ENCODE measurements at places on chromosomes 3 and 15.

GRCh38 chr15:41832875-41833274 lies 5.0 kb downstream of the JMJD7 start:
- DNase-seq, result no peak

GRCh38 chr15:69060744-69061143 lies 46.2 kb downstream of the NOX5 start:
- DNase-seq, result no peak

GRCh38 chr15:99578809-99579208 lies 13.0 kb downstream of the MEF2A start:
- DNase-seq, result no peak

DNA sequence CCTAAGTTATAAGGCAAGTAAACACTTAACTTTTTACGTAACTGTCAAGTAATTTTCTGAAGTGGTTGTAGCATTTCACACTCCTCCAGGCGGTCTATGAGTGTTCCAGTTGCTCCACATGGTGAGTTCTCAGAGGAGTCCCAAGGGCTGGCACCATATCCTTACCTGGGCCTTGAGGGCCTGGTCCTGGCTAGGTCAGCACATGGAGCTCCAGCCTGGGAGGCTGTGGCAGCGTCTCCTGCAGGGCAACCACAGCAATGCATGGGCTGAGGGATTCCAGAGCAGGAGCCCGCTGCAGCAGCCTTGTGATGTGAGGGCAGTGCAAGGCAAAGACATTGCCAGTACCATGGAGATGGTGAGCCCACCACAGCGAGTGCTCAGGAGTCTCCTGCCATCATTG lies 32.2 kb upstream of the LYZL4 start:
- DNase-seq, result no peak

- DNase-seq, result peak; percentile 8
Observed at GRCh38 chr15:49421991-49422390, 1.1 kb upstream of the FGF7 start.

DNA sequence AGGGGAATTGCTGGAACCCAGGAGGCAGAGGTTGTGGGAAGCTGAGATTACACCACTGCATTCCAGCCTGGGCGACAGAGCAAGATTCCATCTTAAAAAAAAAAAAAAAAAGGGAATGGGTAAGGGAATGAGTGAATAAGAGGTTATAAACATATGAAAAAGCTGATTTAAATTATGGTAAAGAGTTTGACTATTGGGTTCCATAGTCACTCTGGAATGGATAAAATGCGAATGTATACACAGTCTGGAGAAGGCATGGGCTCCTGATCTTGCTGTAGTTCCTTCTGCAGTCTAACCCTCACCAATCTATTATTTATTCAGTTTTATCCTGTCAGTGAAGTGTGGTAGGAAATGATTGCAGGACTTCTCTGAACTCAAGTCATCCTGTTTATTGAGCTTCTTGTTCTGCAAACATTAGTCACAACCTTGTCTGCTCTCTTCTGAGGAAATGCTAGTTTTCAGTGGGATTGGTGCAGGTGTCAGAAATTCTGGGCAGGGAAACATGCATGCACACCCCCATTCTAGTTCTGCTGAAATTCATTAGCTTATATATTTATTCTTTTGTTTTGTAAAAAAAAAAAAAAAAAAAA lies 190.9 kb upstream of the CFAP20DC start:
- no peak for DNase-seq

- DNase-seq, result no peak
Observed at GRCh38 chr15:85128621-85129020, 147.0 kb downstream of the PDE8A start.

DNA sequence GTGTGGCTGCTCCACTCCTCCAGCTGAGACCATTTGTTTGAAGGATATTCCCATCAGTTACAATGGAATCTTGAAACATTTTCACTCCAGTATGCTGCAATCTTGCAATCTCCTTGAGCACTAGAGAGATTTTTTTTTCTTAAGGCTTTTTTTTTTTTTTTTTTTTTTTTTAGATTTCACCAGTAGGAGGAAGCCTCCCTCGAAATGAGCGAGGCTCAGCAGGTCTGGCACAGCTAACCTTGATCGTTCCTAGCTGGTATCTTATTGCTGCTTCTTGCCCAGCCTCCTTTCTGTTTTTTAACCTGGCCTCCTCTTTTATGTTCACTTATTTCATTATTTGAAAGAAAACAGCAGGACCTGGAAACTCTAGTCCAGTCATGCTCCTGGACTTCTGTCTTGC lies 48.1 kb downstream of the RAP2B start:
- no peak for DNase-seq

DNA sequence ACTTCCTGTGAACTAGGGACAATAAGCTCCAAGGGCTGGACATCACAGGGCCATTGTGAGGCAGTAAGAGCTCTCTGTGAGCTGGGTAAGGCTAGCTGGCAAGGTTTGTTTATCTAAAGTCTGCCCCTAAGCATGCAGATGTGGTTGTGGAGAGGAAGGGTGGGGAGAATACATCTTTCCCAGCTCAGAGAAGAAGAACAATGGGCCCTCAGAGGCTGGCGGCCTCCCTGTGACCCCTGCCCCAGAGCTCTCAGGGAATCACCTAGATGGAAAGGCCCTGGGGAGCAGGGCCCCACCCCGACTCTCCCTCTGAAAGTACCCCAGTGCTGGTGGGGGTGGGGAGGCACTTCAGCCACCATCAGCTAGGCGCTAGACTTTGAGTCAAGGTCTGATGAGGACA lies 4.3 kb upstream of the AP3B2 start:
- DNase-seq, result no peak

DNA sequence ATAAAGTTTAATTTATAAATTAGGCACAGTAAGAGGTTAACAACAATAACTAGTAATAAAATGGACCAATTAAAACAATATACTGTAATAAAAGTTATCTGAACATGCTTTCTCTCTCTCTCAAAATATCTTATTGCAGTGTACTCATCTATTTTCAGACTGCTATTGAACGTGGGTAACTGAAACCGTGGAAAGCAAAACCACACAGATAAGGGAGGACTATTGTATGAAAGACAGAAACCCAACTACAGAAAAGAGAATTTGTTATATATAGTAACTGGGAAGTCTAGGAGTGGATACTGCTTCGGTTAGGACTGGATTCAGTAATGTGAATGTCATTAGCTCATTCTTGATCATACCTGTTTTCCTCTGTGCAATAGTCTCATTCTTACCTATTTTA lies 119.3 kb upstream of the DAZL start:
- DNase-seq, result no peak

DNA sequence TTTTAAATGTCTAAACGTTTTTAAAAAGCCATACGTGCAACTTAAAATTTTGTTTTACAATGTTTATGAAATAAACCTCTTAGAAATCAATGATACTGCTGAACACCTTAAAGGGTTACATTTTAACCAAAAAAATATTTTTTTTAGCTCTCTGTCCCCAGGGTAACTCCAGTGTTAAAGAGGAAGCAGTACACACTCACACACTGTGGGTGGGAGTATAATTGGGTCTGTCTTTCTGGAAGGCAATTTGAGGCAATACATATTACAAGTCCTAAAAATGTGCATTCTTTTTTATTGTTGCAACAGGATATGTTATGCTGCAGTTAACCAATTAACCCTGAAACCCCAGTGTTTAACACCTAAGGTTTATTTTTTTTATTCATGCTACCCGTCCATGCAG lies 34.1 kb downstream of the WHAMM start:
- DNase-seq, result no peak

DNA sequence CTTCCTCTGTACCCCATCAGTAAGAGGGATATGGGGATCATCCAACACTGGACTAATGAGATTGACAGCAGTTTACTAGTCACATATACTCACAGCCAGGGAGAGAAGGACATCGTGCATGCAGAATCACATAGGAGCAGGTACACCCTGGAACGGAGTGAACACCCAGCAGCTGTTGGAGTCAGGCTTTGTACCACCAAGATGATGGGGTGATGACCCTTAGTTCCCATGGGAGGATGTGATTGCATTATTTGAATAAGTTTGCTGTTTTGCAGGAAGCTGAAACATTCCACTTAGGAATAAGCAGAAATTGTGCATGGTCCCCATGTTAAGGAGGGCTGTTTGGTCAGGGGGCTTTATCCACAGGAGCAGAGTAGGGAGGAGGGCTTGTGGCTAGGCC lies 482.7 kb upstream of the PDZRN3 start:
- DNase-seq, result no peak

GRCh38 chr3:123066896-123067688 lies at the start of gene PDIA5:
PDIA5 (plus strand) TSS chr3:123067025; CDS start chr3:123067165, 140 bp downstream.
- DNase-seq, result no peak

DNA sequence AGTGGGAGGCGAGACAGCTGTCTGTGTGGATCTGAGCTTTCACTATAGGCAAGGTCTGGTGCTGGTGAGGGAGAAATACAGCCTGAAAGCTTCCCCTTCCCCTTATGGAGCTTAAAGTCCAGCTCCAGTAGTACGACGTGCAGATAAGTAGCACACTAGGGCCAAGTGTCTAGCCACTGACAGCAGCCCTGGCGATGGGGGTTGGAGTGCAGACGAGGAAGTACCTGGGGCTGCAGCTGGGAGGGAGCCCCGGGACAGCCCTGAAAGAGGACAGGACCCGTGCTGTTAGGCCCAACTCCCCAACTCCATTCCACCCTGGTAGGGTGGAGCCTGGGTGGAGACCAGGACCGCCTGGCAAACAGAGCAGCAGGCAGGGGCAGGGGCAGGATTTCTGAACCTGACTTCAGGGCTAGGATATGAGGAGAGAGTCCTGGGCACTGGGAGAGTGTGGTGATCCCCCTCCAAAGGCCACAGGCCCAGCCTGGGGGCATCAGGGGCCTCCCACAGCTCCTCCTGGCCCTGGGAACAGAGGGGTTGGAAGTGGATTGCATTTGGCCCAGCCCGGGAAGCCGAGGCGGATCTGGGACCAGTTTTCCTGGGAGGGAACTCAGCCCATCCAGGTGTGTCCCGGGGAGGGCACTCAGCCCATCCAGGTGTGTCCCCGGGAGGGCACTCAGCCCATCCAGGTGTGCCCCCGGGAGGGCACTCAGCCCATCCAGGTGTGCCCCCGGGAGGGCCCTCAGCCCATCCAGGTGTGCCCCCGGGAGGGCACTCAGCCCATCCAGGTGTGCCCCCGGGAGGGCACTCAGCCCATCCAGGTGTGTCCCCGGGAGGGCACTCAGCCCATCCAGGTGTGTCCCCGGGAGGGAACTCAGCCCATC lies 42.8 kb downstream of the BDH1 start:
- DNase-seq, result no peak

DNA sequence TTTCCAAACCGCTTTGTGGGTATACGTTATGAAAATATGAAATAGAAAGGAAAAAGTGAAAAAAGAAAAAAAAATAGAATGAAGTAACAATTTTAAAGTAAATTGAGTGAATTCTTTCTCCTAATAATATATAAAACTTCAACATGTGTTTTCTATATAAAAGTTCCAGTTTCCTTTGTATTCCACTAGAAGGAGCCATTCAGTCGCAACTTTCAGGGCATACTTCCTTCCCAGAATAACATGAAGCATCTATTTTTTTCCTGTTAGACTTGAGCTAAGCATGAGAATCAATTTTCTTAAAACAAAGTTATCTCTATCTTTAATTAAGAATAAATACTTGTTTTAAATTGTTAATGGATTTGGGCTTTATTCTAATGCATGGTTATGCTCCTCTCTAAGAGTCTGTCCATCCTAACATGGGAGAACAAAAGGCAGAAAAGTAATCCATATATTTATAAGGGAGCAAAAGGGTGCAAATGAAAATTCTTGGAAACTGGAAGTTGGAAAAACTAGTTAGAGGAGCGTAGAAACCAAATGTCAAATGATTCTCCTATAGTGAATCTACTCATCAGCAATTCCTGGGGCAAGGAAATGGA lies 16.0 kb upstream of the VGLL3 start:
- no peak for DNase-seq

DNA sequence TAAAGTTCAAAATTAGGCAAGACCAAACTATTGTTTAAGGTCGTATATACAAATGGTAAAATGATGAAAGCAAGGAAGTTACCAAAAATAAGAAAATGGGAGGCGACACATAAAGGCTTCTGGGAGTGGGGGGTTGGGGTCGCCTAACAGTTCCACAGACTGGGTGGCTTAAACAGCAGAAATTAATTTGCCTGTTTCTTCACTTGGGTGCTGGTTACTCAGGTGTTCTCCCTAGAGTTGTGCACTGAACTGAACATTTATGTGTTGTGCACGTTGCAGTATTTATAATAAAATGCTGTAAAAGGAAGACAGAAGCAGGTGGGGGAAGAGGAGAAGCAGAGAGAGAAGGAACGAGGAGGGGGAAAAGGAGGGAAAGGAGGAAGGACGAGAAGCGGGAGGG lies 10.5 kb upstream of the RNU6-1 start:
- DNase-seq, result no peak

DNA sequence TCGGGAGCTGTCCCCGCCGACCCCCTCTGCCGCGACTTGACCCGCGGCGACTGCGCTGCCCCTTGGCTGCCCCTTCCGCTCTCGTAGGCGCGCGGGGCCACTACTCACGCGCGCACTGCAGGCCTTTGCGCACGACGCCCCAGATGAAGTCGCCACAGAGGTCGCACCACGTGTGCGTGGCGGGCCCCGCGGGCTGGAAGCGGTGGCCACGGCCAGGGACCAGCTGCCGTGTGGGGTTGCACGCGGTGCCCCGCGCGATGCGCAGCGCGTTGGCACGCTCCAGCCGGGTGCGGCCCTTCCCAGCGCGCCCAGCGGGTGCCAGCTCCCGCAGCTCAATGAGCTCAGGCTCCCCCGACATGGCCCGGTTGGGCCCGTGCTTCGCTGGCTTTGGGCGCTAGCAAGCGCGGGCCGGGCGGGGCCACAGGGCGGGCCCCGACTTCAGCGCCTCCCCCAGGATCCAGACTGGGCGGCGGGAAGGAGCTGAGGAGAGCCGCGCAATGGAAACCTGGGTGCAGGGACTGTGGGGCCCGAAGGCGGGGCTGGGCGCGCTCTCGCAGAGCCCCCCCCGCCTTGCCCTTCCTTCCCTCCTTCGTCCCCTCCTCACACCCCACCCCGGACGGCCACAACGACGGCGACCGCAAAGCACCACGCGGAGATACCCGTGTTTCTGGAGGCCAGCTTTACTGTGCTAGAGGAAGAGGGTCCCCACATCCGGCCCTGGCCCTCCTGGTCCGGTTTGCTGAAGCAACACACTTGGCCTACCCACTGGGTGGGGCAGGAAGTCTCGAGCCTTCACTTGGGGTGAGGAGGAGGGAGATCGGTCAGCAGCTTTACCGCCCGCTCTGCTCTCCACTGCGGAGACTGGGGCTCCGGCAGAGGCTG lies at the start of gene RASSF1:
RASSF1 (minus strand) TSS at position 389 of the 882 bp plus-strand sequence; CDS start at position 358, 31 bp downstream.
- DNase-seq, result no peak

GRCh38 chr15:77420610-77421369 lies at the start of gene HMG20A:
HMG20A (plus strand) TSS chr15:77420888; CDS start chr15:77458408, 37,520 bp downstream.
- peak; percentile 34 for DNase-seq

DNA sequence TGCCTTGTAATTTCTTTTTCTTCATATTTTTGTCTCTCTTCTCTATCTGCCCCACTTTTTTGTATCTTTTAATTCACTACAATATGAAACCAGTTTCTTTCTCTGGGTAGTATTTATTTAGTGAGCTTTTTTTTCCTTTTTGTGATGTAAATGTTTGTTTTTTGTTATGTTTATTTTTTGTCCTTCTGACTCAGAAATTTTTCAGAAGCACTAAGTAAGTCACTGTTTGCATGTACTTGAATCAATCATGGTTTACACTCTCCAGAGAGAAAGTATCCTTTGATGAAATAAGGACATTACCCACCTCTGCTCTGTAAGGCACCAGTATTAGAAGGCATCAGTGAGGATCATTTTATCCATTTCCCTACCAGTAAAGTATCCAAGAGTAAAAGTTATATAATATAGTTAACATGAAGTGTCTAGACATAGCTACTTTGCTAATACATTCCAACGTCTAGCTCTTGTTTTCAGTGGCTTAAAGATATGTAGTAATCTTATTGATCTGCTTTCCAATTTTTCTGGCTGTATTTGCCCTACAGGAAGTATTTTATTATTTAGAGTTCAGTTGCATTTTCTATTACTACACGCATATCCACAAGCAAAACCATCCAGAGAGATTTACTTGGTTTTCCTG lies 25.4 kb downstream of the FILIP1L start:
- DNase-seq, result no peak
